Cardiac fibroblast (primary cell): ENCODE measurements at places on chromosomes 2 and 18.

DNA sequence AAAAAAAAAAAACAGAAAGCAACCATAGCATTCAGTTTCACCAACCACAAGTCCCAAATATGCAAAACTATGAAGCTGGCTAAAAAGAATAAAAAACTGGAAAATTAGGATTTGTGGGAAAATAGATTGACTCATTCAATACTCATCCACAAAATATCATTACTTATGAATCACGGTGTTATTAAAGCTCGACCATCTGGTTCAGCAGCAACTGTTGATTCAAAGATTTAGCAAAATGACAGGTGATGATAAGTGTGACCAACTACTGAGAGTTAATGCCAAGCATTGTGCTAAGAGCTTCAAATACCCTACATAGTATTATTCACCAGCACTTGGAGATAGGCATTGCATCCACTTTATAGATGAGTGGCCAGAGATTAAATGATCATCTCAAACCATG lies 26.2 kb upstream of the XDH start:
- peak; percentile 77 for DNase-seq

GRCh38 chr2:28602751-28603639 lies 107.1 kb downstream of the PLB1 start:
- no peak for DNase-seq

- DNase-seq: peak; percentile 43
Observed at GRCh38 chr2:46942143-46942526, 26.5 kb upstream of the MCFD2 start.

DNA sequence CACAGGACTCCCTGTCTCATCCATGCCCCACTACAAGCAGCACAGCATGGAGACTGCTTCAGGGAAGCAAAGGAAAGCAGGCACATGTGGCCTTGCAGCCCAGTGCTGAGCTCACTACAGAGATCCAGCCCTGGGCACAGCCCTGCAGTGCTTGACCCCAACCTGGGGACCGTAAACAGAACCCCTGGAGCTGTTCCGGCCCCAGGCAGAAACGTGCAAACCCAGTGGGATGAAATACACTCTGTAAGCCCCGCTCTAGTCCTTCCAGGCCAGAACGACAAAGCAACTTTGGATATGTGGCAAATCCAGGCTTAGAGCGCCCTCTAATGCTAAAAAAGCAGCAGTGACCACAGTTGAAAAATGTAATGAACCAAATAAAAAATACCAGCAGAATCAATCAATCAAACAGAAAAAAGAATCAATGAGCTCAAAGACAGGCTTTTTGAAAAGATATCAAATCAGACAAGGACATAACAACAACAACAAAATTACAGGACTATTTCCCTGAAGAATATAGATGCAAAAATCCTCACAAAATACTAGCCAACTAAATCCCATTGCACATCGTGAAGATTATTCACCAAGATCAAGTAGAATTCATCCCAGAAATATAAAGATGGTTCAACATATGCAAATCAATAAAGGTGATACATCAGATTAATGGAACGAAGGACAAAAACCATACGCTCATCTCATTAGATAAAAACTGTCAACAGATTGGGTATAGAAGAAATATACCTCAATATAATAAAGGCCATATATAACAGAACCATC lies 45.6 kb downstream of the ZNF519 start:
- DNase-seq: peak; percentile 63
